Pancreas (tissue), 10 donors: ENCODE measurements at places on chromosomes 7 and 10. TPM values are rescaled to one million over a fixed set of nuclear protein-coding genes. Genes with fewer than 3 reads are reported as not detected.

GRCh38 chr10:48206482-48207250, 67.8 kb downstream of the FRMPD2 start:
- DNase-seq = no peak

OR6V1 gene
- not detected for total RNA-seq

SPDYE6 gene
- total RNA-seq = not detected

GRCh38 chr10:121519901-121520493, 78.2 kb downstream of the FGFR2 start:
- no peak for DNase-seq

DNA sequence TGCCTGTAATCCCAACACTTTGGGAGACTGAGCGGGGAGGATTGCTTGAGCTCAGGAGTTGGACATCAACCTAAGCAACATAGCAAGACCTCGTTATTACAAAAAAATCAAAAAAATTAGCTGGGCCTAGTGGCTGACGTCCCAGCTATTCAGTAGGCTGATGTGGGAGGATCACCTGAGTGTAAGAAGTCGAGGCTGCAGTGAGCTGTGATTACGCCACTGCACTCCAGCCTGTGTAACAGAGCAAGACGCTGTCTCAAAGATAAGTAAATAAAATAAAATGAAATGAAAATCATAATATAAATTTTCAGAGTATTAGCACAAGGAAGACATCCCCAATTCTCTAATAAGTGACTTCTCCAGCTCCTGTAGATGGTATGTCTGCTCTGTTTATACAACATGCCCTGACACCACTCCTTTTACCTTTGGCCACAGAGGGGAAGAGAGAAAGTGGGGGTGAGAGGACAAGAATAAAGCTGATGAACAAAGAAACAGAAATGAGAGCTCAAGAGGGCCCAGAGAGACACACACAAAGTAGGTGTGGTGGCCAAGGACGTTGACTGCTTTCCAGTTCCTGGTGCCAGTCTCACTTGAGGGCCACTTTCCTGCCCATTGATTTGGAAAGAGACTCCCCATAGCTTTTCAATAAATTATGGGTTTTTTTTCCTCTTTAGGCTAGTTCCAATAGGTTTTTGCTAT, 62.9 kb downstream of the PTTG1IP2 start:
- DNase-seq = no peak

GRCh38 chr7:117951691-117952280, 78.5 kb upstream of the CTTNBP2 start:
- no peak for DNase-seq

DNA sequence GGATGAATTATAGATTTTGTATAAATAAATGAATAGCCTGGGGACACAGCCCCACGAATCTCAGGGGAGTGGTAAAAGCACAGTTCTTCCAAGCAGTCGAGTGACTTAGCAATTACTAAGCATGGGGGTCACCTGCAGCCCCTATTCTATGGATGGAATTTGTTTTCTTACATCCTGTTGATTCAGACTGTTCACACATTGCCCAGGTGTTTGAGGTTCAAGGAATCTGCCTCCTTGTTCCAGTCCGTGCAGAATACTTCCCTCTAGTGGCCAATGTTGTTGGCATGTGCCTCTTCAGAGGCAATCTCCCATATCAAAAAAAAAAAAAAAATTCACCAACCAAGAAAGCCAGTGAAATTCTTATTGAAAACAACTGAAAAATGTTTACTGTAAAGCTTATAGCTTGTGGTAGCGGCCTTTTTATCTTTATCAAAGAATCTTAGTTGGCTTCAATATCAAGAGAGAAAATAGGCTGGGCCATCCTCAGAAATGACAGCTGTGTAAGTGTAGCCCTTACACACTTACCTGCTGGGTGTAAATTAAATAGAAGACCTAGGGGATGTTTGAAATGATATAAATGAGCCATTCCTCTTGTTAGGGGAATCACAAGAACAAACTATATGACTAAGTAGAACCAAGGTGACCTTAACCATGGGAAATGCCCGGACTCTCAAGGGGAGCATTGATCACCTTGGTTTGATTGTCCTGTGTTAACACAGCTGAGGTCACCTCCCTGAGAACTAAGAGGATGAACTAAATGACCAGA, 7.8 kb downstream of the LIPM start:
- peak; percentile 16 for DNase-seq

DNA sequence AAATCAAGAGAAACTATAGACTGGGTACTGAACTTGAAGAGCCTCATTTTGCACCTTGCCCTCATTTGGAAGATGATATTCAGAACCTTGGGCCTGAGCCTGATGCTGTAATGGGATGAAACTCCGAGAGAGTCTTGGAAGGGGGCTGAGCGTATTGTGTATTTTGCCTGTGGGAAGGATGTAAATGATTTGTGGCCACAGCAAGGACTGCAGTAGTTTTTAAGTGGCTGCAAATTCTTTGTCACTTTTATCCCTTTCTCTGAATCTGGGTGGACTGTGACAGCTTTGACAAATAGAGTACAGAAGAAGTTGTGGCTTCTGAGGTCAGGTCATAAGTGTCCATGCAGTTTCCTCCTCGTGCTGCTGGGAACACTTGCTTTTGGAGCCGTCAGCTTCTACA, 221.2 kb downstream of the ADRA2A start:
- DNase-seq = no peak

DNA sequence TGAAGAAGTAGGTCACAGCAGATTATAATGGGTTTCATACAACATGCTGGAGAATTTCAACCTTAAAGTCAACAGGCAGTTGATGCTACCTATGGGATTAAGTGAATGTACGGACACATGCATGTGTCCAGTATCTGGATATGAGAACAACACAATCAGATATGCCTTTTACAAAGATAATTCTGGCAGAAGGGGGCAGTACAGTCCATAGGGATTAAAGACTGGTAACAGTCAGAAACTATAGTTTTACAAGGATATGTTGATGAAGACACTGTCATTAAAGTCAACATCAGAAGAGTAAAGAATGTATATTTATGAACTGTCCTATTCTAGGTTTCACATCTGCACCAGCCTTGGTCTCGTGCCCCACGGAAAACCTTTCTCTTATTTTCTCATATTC, 41.5 kb downstream of the ANKMY2 start:
- DNase-seq = no peak

- no peak for DNase-seq
Measured at GRCh38 chr10:52598936-52599335, 173.6 kb downstream of the MBL2 start.

DNA sequence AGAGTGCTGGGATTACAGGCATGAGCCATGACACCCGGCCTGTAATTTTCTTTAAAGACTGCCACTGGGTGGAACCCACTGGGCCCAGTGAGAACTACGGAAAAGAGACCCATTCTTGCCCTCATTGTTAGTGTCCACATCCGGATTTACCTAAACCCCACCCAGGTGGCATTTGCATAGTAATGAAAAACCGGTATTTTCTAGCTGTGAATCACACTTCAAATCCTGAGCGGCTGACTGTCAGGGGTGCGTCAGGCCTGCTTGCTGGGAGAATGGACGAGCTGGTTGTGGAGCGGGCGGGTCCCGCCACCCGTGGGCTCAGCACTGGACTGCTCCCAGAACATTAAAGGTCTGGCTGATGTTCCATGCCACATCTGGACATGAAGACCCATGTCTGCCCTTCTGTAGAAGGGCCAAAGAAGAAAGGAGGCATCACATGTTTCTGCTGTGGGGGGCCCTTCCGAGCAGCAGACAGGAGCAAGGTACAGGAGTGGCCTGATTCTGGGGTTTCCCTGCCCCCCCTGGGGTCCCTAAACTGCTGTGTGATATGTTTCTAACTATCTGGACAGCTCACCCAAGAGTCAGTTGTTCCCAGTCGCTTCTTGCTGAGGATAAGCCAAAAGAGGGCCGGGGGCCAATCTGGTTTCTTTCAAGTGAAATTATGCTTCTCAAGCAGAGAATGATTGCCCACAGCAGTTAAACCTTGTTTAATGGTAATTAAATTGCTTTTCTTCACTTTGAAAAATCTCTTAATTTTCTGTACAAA, 46.4 kb downstream of the KIAA1217 start:
- no peak for DNase-seq

DNA sequence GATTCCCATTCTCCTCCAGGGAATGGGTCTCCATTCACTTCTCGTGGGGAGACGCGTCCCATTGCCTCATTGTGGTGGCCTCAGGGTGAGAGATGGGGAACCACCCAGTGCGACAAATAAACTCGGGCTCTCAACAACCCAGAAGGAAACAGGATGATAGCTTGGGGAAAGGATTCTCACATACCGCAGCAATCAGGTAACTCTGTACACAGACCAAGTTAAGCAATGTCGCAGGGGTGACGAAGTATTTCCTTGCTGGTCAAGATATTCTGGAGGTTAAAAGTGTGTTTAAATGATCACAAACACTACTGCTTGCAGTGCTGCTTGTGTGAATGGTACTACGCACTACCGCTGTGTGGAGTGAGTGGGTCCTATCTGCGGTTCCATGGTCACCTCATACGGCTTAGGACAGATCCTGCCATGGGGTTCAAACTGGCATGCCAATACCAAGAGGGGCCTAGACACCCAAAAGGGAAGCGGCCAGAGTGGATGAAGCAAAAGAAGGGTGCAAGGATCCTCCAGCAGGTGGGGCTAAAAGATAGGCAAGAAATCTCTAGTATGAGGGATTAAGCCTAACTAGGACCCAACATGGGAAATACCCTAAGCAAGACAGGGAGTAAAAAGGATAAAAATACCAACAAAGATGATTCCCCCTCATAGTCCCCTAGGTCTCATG, 143.8 kb upstream of the TMEM106B start:
- peak; percentile 13 for DNase-seq

OIT3 gene
- total RNA-seq = not detected

DNA sequence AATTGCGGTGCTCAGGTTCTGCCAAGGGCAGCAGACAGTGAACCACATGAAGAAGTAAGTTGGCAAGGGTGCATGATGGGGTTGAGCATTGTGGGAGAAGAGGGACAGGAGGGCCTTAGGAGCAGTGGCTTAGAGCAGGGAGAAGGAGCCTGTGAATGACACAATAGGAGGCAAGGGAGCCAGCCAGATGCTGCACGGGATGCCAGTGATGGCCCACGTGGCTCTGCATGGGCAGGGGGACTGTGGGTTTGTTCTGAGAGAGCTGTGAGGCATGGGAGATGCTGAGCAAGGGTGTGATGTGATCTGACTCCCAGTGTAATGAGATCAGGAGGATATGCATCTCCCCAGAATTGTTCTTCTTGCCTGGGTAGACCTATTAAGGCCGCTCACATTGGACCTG, 60.9 kb downstream of the C10orf90 start:
- no peak for DNase-seq

STEAP2 gene
- total RNA-seq = 8.0 TPM

DNA sequence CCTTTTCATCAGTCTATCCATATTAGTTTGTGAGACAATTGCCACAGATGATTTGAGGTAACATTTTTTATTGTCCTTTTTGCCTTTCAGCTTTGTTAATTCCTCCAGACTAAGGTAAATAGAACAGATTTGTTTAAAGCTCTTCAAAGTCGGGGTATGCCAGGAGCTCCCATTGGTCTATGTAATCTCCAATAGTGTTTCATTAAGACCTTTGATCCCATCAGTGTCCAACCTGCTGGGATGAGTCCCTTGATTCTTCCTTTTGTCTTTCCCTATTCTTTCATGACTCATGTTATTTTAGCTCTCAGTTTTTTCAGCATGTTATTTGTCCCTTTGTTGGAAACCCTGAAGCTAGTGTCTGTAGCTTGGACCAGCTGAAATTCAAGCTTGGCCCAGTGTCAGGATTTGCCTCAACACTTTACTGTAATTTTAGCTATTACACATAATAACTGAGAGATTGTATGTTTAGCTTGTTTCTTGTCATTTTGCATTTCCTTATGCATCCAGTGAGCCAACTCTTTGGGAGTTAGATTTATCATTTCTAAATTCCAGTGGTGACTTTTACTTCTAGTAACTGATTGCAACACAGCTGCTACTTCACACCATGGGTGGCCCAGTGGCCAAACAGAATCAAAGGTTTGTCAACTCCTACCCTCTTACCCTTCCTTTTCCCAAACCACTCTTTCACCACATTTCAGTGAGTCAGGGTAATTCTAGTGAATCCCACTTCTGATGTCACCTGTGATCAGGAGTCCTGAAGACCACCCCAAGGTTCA, 15.3 kb downstream of the AGBL3 start:
- DNase-seq = no peak

UBTD1 gene
- total RNA-seq = 6.8 TPM

DNA sequence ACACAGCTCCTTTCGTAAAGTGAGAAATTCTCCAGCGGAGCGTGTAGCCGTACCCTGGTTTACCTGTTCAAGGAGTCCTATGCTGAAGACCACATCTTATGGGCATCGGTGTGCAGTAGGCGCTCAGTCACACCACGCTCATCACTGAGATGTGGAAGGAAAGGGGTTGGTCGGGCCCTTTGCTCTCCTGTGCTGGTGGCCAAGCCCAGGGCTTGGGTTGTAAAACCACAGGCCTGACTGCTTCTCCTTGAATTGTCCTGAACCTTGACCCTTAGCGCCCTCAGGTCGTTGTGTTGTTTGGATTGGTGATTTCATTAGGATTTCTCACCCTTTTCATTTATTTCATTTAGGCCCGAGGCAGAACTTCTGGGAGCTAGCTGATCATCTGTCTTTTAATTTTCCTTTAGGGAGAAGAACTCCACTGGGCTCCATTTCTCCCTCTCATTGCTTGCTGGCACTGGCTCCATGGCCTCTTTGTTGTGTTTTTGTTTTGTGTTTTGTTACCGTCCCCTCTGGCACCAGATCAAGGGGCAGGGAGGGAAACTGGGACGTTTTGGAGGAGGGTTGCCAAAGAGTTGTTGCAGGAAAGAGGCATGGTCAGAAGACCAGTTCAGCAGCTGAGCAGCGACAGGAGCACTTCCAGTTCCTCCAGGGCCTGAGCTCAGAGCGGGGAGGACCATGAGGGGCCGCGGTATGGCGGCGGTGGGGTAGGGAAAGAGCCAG, 511.4 kb upstream of the GALNT17 start:
- DNase-seq = no peak

GRCh38 chr7:128007303-128007680, 23.9 kb downstream of the LRRC4 start:
- DNase-seq = no peak

- DNase-seq = no peak
Measured at GRCh38 chr7:120802751-120803150, 55.2 kb downstream of the TSPAN12 start.

DNA sequence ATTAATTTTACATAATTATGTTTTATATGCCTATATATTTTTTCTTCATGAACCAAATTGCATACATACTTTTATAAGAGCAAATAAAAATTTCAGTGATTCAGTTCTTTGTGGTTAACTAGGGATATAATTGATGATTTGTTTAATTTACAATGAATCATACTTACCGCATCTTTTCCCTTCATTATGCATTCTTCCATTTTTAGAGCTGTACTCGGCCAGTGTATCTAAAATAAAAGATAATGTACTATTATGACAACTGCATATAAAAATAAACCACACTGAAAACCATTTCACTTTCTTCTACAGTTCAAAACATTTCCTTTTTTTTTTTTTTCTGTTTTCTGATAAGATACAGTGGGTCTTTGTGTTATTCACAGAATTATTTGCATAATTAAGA, 179.9 kb downstream of the SEMA3E start:
- no peak for DNase-seq

- DNase-seq = no peak
Measured at GRCh38 chr10:22148961-22149360, 68.9 kb downstream of the EBLN1 start.
